Skeletal muscle cell (primary cell): ENCODE measurements at places on chromosomes 13 and 19.

GRCh38 chr13:33697926-33698325, 120.0 kb upstream of the RFC3 start:
- DNase-seq: no peak

DNA sequence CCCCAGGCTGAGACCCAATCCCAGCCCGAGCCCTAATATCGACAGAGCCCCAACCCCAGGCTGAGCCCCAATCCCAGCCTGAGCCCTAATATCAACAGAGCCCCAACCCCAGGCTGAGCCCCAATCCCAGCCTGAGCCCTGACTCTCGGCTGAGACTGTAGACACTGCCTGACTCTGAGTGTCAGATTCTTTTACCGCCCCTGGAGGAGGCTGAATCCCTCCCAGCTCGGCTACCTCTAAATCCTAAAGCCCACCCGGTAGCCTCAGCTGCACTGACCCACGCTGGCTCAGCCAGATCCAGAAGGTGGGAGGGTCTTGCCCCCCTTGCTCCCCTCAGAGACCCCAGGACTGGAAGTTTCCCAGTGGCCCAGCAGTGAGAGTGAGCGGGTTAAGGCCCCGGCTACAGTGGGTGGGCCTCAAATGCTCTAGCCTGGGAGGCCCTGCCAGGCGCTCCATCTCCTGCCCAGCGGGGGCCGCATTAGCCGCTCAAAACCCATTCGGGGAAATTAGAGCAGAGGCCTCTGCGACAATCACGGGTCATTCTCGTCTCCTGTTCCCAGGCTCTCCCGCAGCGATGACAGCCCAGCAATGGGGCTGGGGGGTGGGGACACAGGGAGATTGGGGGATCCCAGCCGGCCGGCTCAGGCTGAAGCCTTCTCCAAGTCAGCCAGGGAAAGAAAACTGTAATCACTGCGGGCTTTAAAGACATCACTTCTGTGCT, 43.8 kb downstream of the ZNRF4 start:
- DNase-seq: no peak

GRCh38 chr13:61247149-61247936, 168.3 kb downstream of the PCDH20 start:
- no peak for DNase-seq

GRCh38 chr19:55305491-55305890, 19.6 kb downstream of the TMEM150B start:
- no peak for DNase-seq

DNA sequence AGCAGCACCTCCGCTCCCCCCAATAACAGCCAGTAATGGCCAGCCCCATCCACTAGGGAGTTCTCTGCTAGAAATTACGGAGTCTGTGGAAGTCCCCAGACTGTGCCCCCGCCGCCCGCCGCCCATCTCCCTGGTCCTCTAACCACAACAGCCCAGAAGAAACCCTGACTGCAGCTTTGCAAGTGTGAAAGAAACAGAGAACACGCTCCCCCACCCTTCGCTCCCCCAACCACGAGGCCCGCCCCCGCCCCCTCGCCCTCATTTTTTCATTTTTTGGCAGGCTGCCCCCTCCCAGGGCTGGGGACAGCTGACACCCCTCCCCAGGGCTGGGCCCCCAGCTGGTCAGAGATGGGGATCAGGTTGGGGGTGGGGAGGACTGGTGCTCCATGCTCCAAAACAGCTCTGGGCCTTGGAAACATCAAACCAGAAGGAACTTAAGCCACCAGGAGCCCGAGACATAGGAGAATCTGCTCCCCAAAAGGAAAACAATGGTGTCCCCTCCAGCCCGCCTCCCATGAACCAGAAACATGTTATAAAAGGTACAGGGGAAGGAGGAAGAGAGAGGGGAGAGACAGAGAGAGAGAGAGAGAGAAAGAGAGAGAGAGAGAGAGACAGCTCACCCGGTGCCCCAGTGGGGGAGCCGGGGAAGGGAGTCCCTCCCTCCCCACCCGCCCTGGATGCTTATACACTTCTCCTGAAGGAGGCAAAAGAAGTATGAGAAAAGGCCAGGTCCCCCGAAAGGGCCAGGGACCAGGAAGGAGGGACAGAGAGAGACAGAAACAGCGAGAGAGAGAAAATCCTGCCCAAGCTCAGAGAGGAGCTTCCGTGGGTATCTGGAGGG, 29.8 kb upstream of the ASF1B start:
- no peak for DNase-seq
